ENCODE measurements at places on chromosomes 7 and 10.

GRCh38 chr7:156735851-156736250 lies 95.3 kb downstream of the RNF32 start:
- DNase-seq: no peak

DNA sequence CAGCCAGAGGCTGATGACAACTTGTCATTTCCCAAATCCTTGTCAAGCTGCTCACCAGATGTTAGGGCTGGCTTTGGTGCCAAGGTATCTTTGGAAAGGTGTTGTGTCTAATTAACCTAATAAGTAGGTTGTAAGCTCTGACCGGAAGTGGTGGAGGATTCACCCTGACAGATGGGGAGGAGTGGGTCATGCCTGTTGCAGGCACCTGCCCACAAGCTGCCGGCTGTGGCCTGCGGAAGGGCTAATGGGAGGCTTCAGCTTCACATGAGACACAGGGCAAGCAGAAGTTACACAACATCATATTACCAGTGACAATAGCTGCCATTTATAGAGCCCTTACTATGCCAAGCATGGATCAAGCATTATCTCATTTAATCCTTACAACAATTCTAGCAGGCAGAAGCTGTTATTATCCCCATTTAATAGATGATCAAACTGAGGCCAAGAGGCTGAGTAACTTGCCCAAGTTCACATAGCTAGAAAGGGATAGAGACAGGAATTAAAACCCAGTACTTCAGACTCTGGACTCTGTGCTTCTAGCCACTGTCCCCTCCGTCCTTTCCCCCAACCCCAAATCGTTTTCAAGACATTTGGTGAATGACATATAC lies 63.1 kb upstream of the DUSP5 start:
- no peak for DNase-seq

GRCh38 chr10:131311661-131312477 lies at the start of gene TCERG1L:
Gene TCERG1L, minus strand, starts transcription at chr10:131311721. Its CDS starts 86 bp downstream, at chr10:131311635.
- peak; percentile 2 for DNase-seq

DNA sequence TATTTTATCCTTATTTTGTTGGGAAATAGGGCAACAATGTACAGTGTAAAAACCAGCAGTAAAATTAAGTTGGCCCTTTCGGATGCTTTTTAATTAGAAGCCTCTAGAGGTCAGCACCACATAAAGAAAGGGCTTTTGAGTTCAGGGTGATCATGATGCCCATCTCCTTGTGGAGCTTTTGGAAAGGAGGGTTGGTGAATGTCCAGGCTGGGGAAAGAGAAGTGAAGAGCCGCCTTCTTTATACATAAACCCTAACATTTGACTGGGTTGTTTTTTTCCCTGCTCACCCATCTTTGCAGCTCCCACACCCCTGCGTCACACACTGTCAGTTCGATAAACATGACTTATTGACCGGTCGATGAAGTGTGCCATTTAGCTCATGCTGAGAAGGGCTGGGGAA lies 29.8 kb downstream of the MTURN start:
- peak; percentile 32 for DNase-seq

DNA sequence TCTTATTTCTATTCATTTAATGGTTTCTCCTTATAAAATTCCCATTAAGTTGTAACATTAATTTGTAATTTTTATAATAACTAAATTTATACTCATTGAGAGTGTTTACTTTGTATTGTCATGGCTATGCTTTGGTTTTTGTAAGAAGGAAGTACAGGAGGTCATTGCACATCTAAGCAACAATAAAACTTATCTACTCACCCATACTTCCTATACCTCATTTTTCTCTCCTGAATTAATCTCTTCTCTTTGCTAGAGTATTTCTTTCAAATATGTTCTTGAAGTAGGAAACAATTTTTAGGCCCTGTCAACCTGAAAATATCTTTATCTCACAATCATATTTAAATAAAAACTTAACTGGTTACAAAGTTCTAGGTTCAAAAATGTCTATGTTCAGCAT lies 95.4 kb upstream of the WDR11 start:
- no peak for DNase-seq

DNA sequence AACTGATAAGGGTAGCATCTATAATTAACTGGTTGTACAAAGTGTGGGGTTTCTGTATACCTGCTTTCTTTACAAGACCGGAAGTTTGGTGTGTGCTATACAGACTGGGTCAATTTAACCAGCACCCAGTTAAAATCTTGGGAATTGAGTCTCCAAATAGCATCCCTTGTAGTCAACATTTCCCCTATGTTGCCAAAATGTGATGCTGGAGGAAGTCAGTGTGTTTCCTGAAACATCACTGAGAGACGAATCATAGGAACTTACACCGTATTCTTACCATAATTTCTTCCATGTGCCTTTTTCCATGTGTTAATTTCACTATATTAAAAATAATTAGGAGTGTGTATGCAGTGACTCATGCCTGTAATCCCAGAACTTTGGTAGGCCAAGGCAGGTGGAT lies 1.7 kb downstream of the AKR1C4 start:
- DNase-seq: no peak

DNA sequence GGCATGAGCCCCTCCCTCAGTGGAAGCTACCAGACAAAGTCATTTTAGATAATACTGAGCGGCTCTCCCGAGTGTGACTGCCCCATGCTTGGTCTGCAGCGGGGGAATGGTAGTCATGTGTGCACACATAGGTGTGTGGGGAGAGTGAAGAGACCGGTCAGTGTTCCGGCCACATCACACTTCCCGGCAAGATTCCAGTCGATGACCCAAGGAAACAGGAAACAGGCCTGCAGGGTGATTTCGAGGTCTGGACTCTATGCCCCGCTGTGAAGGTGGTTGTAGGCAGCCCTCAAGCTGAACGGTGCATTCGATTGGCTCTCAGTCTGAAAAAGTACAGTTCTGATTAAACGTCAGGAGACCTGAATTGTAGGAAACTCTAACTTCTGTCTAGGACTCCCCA lies 73.2 kb downstream of the SYPL1 start:
- DNase-seq: no peak

GRCh38 chr10:68517188-68517587 lies 10.1 kb downstream of the SLC25A16 start:
- no peak for DNase-seq

DNA sequence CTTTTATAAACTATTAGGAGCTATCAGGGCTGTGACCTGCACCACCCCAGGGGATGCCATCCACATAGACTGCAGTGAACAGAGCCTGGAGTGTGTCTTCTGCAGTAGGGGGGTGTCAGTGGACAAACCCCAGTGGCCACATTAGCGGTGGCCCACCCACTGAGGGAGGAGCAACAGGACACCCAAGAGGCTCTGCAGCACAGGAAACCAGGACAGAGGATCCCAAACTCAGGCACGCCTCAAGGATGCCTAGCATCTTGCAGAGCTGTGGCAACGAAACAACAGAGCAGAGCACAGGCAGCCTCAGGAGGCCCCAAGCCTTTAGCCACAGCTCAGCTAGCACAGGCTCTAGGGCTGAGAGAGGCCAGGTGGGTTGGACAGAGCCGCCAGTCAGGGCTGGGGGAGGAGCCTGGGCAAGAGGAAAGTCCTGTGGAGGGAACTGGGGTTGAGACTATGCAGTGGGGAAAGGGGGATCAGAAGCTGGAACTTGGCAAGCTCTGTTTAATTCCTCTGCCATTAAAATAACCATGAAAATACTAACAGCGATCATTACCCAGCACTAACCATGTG lies 53.8 kb downstream of the GRID1 start:
- DNase-seq: no peak

DNA sequence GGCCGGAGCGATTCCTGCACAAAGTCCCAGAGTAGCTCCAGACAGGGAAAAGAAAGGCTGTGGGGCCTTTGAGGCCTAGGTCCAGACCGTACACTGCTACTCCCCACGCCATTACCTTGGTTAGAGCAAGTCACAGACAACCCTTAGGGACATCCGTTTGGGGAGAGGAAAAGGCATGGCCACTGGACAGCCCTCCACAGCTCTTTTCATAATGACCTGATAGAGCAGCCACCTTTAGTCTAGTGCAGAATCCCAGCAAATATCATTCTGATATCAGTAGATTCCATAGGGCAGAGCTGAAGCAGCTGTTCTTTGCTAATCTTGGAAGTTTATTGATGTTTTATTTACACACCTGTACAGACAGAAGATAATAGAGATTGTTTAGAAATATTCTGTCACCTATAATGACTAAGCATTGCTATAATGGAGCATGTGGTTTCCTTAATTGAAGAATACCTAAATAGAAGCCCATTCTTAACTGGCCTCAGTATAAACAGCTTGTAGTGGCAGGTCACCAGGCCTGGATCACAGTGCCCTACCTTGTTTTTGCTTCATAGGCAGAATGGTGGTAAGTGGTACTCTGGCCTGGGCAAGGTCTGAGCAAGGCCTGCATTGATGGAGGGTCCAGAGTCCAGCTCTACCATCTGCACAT lies 27.9 kb downstream of the OGDH start:
- no peak for DNase-seq

- no peak for DNase-seq
Observed at GRCh38 chr10:15096661-15097010, 519 bp upstream of the RPP38 start.

GRCh38 chr7:105690325-105690945 lies 109.1 kb upstream of the EFCAB10 start:
- DNase-seq: no peak

DNA sequence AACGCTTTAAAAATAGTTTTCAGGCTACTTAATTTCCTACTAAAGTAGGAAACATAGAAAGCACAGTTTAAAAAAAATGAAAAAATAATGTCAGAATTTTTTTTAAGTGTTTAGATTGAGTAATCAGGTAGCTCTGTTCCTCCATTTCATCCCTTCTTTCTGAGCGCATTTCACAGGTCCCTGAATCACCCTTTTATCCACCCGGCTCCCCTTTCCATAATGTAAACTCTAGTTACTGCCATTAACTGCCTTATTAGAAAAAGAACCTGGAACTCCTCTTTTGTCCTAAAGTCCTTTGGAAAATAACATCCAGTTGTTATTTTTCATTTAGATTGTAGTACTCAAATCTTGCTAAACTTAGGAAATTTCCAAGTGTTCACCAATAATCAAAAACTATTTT lies 5.8 kb downstream of the KCND2 start:
- DNase-seq: no peak

GRCh38 chr10:88070080-88070880 lies 206.9 kb downstream of the PTEN start:
- DNase-seq: no peak

- peak; percentile 13 for DNase-seq
Observed at GRCh38 chr10:27100813-27101347, 586 bp upstream of the ANKRD26 start.

DNA sequence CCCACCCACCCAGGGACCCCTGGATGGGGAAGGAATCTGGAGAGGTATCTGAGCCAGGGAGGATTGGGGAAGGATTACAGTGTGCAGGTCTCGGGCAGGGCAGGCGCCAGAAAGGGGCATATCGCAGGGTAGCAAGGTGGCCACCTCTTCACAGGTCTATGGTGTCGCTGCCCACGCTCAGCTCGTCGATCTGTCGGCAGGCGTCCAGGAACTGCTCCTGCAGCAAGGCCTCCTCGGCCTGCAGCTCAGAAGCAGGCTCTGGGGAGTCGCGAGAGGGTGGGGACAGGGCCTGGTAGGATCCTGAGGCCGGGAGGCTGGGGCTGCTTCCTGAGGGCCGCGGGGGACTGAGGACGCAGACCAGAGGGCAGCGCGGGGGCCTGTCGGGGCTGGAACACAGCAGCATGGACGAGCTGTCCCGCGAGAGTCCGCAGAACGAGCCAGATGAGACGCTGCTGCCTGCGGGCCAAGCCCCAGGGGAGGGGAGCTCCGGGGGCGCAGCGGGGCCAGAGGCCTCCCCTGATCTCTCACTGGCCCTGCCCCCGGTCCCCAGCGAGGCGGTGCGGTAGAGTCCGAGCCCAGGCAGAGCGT lies 7.1 kb upstream of the RBM28 start:
- DNase-seq: no peak

- no peak for DNase-seq
Observed at GRCh38 chr10:21501091-21501490, 24.4 kb downstream of the SKIDA1 start.

GRCh38 chr10:19731560-19731959 lies 84.7 kb upstream of the PLXDC2 start:
- no peak for DNase-seq

DNA sequence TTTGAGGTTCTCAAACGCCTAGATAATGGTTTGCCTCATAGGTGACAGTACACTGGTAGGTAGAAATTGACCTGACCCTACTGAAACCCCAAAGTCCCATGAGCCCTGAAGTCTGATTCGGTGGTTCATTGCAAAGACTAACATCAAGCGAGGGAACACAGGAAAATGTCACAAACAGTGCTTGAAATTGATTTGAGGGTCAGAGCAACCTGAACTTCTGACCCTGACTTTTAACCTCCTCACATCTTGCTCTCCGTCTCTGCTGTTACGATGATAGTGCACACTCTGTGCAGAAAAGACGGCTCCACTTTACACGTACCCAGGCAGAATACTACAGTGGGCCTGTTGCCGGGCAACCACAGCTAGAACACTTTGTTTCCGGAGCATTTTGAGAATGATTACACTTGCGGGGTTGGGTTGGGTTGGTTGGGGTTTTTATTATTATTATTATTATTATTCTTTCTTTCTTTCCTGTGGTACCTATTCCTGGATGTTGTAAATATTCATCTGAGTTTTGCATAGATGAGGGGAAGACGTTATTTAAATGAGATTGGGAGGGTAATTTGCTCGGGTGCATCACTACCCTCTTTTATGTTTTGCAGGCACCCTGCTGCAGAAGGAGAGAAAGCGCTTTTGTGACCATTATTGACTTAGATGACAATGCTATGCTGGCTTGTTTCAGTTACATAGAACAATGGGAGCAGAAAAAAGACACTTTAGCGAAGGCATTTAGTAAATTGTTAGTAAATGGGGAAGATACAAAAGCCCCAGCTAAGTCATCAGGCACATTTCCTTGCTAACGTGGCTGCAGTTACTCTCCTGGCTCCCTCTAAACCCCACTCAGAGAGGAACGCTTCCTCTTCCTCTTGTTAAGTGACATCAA lies 438.1 kb upstream of the NRP1 start:
- no peak for DNase-seq

DNA sequence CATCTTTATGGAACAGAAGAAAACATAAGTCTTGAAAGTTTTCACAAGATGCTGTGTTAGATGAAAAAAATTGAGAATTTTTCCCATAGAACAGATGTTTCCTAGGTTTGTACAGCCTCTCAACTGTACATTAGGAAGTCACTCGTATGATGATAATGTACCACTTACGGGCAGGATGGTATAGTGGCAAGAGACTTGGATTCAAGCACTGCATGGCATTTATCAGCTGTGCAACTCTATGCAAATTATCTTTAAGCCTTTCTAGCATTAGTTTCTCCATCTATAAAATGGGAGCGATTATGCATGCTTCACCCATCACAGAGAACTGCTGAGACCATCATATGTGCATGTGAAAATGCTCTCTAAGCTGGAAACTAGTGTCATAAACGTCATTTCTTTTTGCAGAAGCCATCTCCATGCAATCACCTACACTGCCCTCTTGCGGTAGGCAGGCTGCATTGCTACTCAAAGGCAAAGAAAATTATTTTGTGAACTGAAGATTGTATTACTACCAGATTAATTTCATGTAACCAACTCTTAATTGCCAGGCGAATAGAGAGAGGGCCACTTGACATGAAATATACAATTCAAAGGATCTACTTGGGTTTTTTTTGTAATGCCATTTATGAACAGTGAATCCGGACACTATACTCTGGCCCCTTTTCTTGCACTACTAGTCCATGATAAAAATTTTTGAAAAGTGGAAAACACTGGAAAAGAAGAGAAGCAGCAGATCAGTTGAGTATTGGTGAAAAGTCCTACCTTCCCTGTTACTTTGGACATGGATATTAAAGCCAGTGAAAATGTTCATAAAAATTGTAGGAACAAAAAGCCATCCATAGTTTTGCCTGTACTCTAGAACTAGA lies 102.3 kb downstream of the JAZF1 start:
- DNase-seq: peak; percentile 58

GRCh38 chr10:44326474-44327030 lies 58.3 kb downstream of the CXCL12 start:
- no peak for DNase-seq

GRCh38 chr10:67319976-67320375 lies 376.0 kb downstream of the CTNNA3 start:
- DNase-seq: no peak
